ENCODE measurements at places on chromosomes 13 and 19.

DNA sequence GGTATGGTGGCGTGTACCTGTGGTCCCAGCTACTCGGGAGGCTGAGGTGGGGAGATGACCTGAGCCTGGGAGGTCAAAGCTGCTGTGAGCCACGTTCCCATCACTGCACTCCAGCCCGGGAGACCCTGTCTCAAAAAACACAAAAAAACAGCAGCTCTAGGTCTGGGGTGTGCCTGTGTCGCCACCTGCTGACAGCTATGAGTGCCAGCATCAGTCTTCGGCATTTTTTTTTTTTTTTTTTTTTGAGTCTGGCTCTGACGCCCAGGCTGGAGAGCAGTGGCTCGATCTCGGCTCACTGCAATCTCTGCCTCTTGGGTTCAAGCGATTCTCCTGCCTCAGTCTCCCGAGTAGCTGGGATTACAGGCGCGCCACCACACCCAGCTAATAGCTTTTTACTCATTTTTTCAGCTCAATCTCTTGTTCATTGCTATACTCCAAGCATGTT lies 10.1 kb downstream of the AP2S1 start:
- no peak for DNase-seq

GRCh38 chr13:104577071-104577815 lies 1511.0 kb upstream of the SLC10A2 start:
- DNase-seq: no peak

GRCh38 chr13:23844132-23844531 lies 45.1 kb downstream of the MIPEP start:
- DNase-seq: no peak

- DNase-seq: no peak
Observed at GRCh38 chr13:97477844-97478243, 43.9 kb downstream of the RAP2A start.

DNA sequence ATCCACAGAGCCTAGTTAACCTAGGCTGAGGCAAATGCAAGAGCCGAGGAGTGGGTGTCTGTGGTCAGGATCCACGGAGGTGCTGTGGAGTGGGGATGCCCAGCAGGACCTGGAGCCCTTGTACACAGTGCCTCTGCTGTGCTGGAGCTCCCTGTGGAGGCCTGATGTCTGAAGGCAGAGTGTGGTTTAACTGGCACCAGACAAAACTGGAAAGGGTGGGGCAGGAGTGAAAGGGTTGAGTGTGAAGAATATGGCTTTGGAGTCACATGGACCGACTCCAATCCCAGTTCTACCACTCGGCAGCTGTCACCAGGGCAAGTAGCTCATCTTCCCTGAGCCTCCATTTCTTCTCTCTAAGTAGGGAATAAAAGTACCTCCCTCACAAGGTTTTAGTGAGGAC lies 60.3 kb upstream of the GPR12 start:
- no peak for DNase-seq

DNA sequence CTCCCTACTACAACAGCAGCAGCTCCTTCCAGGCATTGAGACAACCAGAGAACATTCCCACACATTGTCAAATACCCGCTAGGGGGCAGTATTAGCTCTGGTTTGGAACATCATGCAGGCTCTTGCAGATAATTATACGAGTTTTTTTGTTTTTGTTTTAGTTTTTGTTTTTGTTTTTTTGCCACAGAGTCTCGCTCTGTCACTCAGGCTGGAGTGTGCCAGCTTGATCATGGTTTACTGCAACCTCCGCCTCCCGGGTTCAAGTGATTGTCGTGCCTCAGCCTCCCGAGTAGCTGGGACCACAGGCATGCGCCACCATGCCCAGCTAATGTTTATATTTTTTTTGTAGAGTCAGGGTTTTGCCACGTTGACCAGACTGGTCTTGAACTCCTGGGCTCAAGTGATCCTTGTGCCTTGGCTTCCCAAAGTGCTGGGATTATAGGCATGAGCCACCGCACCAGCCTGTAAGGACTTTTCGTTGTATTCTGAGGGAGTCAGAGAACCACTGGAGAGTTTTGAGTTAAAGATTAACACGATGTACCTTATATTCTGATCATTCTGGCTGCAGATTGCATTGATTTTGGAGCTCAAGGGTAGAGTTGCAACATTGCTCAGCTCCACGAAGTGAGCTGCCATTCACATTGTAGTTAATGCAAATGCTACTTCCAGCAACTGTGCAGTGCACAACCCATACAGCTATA lies 41.7 kb upstream of the CEACAM20 start:
- DNase-seq: no peak

DNA sequence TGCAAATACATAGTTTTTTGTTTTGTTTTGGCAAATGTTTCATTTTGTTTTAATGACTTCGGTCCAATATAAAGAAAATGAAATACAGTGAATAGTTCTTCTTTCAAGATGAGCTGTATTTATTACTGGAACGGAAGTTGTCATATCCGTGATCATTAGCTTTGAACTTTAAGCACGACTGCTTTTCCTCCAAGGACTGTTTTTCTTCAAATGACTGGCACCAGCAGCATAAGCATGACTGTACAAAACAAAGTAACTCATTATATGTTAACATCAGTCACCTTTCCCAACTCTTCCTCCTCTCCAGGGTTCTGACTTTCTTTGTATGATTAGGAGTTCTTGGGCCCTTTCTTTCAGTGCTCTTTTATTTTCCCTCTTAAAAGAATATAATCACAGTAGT lies 20.5 kb downstream of the EDNRB start:
- DNase-seq: no peak

GRCh38 chr19:15175609-15176008 lies 25.2 kb downstream of the NOTCH3 start:
- no peak for DNase-seq

GRCh38 chr13:85537601-85538000 lies 261.6 kb downstream of the SLITRK6 start:
- DNase-seq: no peak

DNA sequence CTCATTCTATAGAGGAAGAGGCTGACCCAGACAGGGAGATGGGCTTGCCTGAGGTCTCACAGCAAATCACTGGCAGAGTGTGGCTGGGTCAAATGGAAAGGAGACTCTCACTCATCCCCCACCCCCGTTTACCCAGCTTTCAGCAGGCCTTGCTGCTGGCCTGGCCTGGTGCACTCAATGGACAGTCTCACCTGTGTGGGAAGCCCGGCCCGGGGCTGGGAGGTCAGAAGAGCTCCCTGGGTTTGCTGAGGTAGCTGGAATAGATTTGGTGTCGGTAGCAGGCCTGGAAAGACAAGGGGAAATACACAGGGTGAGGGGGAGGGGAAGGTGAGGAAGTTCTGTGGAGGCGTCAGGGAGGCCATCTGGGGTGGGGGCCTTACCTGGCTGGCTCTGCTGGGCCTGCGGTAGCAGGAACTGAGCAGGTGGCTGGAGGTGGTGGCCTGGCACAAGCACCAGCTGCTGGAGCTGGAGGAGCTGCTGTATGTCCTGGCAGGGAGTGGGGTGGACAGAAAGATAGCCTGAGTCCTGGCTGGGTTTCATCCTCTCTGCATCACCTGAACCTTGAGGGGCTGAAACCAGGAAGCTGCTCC lies 23.5 kb downstream of the ZNF574 start:
- DNase-seq: no peak

- DNase-seq: no peak
Observed at GRCh38 chr19:401866-402511, 7.0 kb downstream of the C2CD4C start.

- no peak for DNase-seq
Observed at GRCh38 chr13:95650696-95651095, 6.2 kb upstream of the DZIP1 start.

- DNase-seq: peak; percentile 80
Observed at GRCh38 chr13:20997301-20998161, 63.9 kb downstream of the LATS2 start.

- DNase-seq: no peak
Observed at GRCh38 chr13:52104624-52105023, 24.2 kb downstream of the NEK5 start.

- DNase-seq: no peak
Observed at GRCh38 chr19:38056646-38057045, 149.6 kb downstream of the SIPA1L3 start.

DNA sequence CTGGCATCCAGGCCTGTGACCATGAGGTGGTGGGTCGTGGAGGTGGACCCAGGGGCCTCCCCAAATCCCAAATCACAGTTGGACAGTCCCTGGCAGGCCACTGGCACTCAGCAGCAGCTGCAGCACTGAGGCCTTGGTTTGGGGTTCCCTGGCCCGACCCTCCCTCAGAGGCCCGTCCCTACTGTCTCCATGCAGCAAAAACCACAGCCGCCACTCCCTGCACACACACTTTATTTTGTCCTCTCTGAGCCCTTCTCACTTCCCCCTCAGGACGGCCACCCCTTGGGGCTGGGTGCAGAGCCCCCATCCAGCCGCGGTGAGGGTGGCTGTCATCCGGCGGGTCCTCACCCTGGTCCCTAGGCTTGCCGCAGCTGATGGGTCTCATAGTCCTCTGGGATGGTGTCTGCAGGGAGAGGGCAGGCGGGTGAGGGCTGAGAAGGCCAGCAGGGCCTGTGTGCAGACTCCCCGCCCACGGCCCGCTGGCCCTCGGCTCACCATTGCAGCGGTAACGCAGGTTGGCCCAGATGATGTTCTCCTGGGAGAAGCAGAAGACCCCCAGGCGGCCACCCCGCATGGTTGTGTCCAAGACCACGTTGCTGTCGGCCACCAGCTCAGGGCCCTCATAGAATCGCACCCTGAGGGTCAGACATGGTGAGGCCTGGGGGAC lies 8.4 kb downstream of the COMP start:
- no peak for DNase-seq

DNA sequence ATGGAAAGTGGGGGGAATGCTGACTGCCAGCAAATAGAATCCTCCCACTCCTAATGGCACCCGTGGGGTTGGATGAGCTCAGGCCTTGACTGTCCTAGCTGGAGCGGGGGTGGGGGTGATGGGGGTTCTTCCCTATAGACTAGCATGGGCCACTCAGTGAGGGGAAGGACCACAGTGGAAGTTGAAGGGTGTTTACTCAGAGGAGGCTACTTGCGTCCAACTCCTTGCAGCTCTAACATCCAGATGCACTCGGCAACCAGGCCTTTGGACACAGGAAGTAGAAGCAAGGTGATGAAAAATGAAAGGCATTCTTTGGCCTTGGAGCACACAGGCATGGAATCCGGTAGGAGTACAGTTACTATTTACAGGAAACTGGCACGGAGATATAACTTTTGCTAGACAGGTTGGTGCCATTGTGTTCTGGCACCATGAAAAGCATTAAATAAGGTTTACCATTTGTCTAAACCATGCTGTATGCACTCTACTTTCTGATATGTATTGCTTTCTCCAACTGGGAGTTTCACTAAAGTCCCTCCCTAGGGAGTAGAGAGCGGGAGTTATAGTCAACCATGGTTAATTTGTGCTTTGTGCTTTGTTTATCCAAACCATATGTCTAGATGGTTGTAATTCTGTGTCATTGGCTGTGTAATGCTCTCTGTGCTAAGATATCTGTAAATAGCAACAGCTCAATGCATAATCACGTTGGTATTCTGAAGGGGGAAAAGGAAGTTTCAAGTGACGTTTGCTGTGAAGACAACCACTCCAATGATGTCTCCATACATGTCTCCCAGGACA lies 125.3 kb downstream of the TSHZ3 start:
- peak; percentile 91 for DNase-seq

- DNase-seq: no peak
Observed at GRCh38 chr13:79075703-79076102, 330.4 kb downstream of the RBM26 start.

DNA sequence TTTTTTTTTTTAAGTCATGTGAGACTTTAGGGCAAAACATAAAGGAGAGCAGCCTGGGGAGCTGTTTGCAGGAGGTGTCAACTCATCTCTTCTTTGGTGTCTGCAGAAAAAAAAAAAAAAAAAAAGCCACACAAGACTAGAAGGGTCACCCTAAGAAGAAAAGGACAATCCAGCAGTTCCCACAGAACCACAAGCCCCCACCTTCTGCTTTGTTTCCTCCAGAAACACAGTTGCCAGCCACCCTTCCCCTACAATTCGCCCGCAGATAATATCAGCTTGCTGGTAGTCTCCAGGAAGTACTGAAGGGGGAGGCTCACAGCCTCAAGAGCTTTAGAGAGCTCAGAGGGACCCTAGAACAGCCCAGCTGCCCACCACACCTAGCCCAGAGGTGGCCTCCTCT lies 22.3 kb upstream of the ZBTB7A start:
- DNase-seq: no peak

DNA sequence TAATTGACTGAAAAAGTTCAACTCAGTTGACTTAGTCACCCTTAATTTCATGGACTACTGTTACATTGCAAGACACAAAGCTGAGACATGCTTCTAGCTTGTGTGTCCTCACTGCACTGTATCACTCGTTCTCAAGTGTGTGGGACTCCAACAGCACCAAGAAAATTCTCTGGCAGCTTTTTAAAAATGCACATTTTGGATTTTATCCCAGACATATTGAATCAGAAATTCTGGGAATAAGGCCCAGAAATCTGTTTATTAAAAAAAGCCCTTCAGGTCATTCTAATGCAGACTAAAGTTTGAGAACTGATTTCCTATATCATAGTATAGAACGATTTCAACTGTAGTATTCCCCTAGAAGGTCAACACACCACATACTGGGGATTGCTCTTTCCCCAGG lies 1485.3 kb downstream of the PCDH9 start:
- peak; percentile 5 for DNase-seq

DNA sequence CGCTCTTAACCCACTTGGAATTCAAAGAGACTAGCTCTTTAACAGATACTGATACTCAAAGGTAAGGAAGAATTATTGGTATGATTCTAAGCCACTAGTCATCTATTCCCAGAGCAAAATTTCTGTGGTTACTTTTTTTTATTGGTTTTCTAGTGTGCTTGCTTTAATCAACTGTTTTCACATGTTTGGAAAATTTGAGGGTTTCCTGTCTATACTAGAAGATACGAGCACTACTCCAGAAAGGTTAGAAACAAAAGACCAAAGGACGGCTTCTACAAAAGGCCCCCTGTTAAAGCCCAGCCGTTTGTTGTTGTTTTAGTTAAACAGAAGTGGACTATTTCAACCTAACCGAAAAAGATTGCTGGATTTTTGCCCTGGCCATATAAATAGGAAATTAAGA lies 18.5 kb upstream of the LPAR6 start:
- DNase-seq: no peak

DNA sequence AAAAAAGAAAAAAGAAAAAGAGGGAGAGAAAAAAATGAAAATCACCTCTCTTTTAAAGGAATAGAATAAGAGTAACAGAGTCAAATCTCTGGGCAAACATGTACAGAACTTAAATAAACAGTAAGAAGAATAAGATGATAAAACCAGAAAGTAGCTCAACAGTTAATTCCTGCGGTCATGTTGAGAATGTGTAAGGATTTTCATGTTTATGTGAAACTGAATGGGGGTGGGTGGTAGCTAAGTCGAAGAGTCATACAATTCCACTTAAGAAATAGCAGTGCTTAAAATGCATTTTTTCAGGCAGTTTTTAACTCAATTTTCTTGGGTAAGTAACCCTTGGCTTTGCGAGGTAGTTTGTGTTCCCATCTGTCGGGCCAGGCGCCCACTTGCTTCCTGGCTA lies 60.9 kb downstream of the PEX11G start:
- peak; percentile 55 for DNase-seq
